ENCODE measurements at places on chromosomes 1 and 21. TPM values are rescaled to one million over a fixed set of nuclear protein-coding genes. Genes with fewer than 3 reads are reported as not detected.

Gene PKLR
- not detected for total RNA-seq

Gene FAM151A
- not detected for total RNA-seq

Gene PCP4
- not detected for total RNA-seq

Gene ATP6V1G3
- total RNA-seq, result not detected

Gene OR11L1
- total RNA-seq, result not detected

Gene C4BPA
- total RNA-seq, result not detected

Gene UBASH3A
- not detected for total RNA-seq

Gene MARK1
- not detected for total RNA-seq

Gene GBP6
- not detected for total RNA-seq

Gene MX2
- 0.54 TPM for total RNA-seq

Gene EDARADD
- not detected for total RNA-seq
